Esophagus muscularis mucosa (tissue), 4 donors: ENCODE measurements at places on chromosomes 7 and 10. TPM values are rescaled to one million over a fixed set of nuclear protein-coding genes. Genes with fewer than 3 reads are reported as not detected.
A peak's percentile ranks its signal among the peaks of the same experiment; 100 is the strongest.

Gene IKZF1
- 3.6 TPM for total RNA-seq

Gene PNLIPRP3
- total RNA-seq = not detected

DNA sequence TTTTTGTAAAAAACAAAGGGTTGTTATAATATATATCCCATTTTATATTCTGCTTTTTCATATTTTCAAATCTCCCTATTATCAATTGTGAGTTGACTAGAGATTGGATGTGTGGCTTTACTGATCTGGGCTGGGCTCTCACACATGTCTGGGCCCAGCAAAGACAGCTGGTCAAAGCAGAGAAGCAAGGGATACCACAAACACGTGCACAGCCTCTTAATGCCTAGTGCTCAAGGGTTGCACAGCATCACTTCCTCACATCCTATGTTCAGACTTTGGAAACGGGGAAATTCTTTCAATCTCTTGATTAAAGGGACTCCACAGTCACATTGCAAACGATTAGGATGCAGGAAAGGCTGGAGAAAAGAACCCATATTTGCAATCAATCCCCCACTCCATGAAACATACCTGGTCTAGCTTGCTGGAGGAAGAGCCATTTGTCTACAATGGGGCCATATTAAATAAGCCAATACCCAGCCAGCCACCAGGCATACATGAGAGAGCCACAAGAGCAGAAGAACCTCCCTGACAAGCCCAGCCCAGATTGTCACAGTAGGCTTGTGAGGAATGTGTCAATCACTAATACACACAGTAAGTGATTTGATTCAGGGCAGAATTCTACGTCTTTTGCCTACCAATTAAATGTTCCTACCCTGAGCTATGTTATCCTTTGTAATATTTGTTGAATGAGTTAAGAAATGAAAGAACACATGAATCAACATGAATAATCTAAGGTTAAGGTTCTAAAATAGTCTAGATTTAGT lies 431.2 kb downstream of the TNS3 start:
- no peaks in the 10 kb centered on the region for H3K36me3 ChIP-seq
- H3K27ac ChIP-seq = no peak overlapping the region
- no peak for DNase-seq
- H3K4me1 ChIP-seq = peaks cover 47% of the 10 kb centered on the region
- H3K27me3 ChIP-seq = no peaks in the 10 kb centered on the region

Gene ASAH2
- total RNA-seq = 0.42 TPM

- H3K36me3 ChIP-seq = no peaks in the 10 kb centered on the region
- peak overlapping the region; percentile 59 for H3K27ac ChIP-seq
- no peak for DNase-seq
- no peak overlapping the region for H3K4me3 ChIP-seq
These were observed 147.0 kb downstream of the TCF7L2 start for GRCh38 chr10:113097036-113097435.

Gene TAS2R5
- 1.2 TPM for total RNA-seq

DNA sequence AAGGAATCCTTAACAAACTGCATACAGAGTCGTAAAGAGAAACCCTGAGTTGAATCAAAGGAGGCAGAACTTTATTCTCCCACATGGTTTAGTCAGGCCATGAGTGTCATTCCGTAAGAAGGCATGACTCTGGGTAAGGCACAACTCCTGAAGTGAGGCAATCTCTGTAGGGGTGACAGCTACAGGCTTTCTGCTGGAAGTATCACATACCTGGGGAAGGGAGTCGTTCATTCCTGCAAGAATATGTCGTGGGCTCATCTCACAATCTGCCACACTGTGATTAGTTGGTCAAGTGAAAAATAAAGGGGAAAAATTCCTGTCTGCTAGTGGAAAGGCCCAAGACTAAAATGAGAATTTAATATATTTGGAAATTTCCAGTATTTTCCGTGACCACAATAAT lies 392.6 kb downstream of the POM121L12 start:
- no peaks in the 10 kb centered on the region for H3K4me1 ChIP-seq
- no peak overlapping the region for H3K27ac ChIP-seq
- no peak overlapping the region for H3K4me3 ChIP-seq

DNA sequence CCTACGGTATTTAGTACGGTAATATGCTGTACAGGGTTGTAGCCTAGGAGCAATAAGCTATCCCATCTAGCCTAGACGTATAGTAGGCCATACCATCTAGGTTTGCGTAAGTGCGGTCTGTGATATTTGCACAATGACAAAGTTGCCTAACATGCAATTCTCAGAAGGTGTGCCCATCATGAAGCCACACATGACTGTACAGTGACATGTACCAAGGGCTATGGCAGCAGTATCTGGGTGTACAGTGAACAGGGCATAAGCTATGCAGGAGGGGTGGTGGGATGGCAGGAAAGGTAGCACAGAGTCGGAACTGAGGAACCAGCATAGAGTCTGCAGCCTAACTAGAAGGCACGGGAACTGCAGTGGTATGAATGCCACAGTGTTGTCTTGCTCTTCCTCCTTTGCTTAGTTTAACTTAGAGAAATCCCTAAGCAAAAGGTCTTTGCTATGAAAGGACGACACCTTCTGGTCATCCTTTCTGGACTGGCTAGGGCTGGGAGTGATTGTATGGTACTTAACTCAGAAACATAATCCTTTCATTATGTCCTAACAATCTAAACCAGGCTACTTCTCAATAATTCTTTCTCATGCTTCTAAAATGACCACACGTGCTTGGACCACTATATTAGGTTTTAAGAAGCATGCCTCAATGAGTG lies 93.5 kb downstream of the DYNC1I1 start:
- no peaks in the 10 kb centered on the region for H3K36me3 ChIP-seq
- no peak for DNase-seq
- H3K27me3 ChIP-seq = no peaks in the 10 kb centered on the region

DNA sequence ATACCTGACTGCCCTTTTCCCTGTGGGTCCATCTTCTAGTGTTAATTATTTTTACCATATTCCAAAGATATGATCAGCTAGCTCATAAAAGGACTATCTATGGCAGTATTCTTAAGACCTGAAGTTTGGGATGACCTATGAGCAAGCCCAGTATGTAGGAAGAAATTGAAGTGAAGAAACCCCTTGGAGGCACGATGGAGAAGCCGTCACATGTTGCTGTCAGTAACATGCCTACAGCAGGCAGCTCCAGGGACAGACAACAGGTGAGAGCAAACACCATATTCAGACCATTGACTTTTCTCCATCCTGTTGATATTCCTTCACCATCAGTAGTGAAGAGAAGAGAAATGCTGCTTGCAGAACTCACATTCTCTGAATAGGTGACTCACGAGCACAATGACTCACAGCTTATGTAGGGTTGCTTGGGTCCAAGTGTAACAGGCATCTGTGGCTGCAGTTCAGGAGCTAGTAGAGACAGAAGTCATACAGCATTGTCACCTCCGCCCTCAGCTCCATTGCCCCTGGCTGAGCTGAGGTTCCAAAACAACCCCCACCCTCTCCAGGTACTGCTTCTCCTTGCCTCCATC lies 8.4 kb upstream of the LYZL2 start:
- no peaks in the 10 kb centered on the region for H3K4me1 ChIP-seq
- no peaks in the 10 kb centered on the region for H3K27me3 ChIP-seq
- no peaks in the 10 kb centered on the region for H3K36me3 ChIP-seq
- no peak overlapping the region for H3K4me3 ChIP-seq
- no peak overlapping the region for H3K27ac ChIP-seq
- DNase-seq = no peak

DNA sequence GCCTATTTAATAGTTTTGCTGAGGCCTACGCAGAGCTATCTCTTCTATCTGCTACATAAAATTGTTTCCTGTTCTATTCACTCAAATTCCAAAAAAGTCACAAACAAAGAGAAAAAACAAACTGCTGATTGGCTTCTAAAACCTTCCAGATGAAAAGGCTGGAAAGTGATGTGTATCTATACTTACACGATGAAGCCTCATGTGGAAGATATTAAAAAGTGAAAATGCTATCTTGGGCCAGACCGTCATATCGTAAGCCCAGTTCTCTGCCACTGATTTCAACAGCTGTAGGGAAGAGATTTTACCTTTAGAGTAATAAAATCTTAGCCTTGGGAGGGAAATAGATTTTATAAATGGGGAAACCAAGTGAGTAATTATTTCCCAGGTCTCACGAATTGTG lies 394.8 kb downstream of the KIF20B start:
- H3K27ac ChIP-seq = no peak overlapping the region
- no peak for DNase-seq
- no peak overlapping the region for H3K4me3 ChIP-seq
- no peaks in the 10 kb centered on the region for H3K27me3 ChIP-seq

Gene CYP26C1
- total RNA-seq = under 0.01 TPM

- H3K36me3 ChIP-seq = no peaks in the 10 kb centered on the region
- peaks cover 11% of the 10 kb centered on the region for H3K4me1 ChIP-seq
- no peak overlapping the region for H3K27ac ChIP-seq
- H3K4me3 ChIP-seq = no peak overlapping the region
- DNase-seq = no peak
- no peaks in the 10 kb centered on the region for H3K27me3 ChIP-seq
These were observed 86.0 kb downstream of the ICA1 start for GRCh38 chr7:8175929-8176369.

GRCh38 chr7:143120691-143121405 lies 11.0 kb upstream of the PIP start:
- H3K36me3 ChIP-seq = no peaks in the 10 kb centered on the region
- no peaks in the 10 kb centered on the region for H3K27me3 ChIP-seq
- no peak overlapping the region for H3K27ac ChIP-seq
- H3K4me3 ChIP-seq = no peak overlapping the region
- H3K4me1 ChIP-seq = no peaks in the 10 kb centered on the region

GRCh38 chr7:18828994-18829857 lies 288.2 kb downstream of the TWIST1 start:
- H3K4me3 ChIP-seq = no peak overlapping the region
- no peak for DNase-seq
- H3K4me1 ChIP-seq = no peaks in the 10 kb centered on the region
- H3K27ac ChIP-seq = no peak overlapping the region

GRCh38 chr10:110356628-110357245 lies 52.0 kb upstream of the SMNDC1 start:
- no peaks in the 10 kb centered on the region for H3K36me3 ChIP-seq
- no peak for DNase-seq
- no peaks in the 10 kb centered on the region for H3K27me3 ChIP-seq

DNA sequence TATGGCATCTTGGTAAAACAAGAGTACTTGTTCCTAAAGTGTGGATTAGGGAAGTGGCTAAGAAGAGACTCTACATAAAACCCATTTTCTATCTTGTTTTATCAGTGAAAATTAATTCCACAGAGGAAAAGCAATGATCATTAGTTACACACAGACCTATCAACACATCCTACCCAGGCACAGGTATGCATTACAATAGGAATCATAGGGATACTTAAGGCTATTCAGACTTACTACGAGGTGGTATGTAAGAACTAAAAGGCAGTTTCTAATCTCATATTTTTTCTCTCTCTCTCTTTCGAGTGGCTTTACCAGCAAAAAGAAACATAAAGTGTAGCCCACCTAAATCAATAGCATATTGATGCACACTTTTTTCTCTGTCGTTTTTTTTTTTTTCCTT lies 166.3 kb upstream of the FEZF1 start:
- H3K4me1 ChIP-seq = no peaks in the 10 kb centered on the region
- no peak overlapping the region for H3K4me3 ChIP-seq
- DNase-seq = no peak
- no peak overlapping the region for H3K27ac ChIP-seq
- H3K36me3 ChIP-seq = no peaks in the 10 kb centered on the region
- H3K27me3 ChIP-seq = no peaks in the 10 kb centered on the region

Gene CALML5
- total RNA-seq = not detected

Gene XRCC2
- 0.42 TPM for total RNA-seq

DNA sequence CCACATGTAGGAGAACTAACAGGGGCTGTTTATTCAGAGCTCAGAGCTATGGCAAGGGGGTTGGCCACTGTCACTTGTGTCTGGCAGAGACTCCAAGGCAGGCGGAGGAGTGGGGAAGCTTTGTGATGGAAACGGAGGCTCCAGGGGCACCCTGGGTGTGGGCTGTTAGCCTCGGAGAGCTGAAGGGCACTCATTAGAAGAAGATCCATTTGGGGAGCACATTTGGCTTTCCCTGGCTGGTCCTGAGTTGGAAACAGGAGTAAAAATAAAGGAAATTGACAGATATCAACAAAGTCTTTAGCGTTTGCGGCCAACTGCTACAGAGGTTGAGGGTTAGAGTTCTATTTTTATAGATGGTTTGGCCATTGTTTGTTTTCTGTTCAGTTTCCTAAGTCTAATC lies 288.3 kb upstream of the MKI67 start:
- H3K36me3 ChIP-seq = no peaks in the 10 kb centered on the region
- H3K27ac ChIP-seq = no peak overlapping the region
- DNase-seq = no peak
- no peaks in the 10 kb centered on the region for H3K4me1 ChIP-seq
- no peak overlapping the region for H3K4me3 ChIP-seq

Gene VTI1A
- total RNA-seq = 27.6 TPM

Gene PAX4
- total RNA-seq = not detected

DNA sequence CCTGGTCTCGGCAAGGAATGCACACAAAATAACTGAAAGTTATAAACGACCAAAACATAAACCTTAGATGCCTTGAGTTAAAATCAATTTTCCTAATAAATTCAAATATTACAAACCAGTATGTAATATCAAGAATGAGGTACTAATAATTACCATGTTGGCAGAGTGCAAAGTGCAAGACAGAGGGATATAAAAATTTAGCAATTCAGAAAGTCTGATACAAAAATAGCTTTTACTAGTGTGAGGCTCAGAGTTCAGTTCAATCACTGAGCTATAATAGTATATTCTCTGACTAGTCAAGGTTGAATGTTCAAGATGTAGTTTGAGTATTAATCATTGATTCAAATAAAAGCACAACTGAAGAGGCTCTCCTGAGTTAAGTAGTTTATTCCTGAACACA lies 4.8 kb upstream of the AUTS2 start:
- no peak overlapping the region for H3K27ac ChIP-seq
- H3K4me3 ChIP-seq = no peak overlapping the region
- H3K4me1 ChIP-seq = peaks cover 13% of the 10 kb centered on the region
- no peak for DNase-seq
- no peaks in the 10 kb centered on the region for H3K36me3 ChIP-seq
- H3K27me3 ChIP-seq = no peaks in the 10 kb centered on the region

Gene TDRD1
- not detected for total RNA-seq

DNA sequence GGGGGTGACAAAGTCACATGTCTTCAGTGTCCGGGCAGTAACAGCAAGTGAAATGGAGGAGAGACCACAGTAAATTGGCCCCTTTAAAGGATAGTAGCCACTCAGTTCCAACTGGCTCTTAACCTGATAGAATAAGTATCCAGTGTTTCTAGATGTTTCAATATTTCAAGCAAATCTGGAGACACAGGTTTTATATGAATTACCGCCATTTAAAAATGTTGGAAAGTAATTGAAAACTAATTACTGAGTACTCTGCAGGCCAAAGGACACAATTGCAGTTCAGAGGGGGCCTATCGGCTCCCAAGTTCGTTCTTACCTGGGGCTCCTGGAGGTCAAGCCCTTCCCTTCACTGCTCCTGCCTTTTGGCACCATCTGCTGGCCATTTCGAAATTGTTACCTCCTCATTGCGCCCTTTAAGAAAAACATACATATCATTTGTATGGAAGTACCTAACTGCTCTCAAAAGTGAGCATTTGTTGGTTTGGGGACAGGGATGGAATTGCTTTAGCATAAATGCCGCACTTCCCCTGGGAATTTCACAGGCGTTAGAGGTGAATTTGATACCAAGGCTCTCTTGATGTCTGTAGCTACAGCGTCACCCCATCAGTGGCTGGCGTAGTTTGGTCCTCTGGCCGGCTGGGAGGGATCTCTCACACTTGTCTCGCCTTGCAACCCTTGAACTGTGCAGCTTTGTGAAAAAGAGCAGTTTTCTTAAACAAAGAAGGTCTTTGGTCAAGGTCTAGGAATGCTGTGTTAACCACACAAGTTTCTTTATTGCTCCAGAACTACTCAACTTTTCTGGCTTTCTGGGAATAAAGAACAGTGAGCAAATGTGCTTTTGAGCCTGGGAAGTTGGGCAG lies 220.0 kb downstream of the ARHGAP21 start:
- no peak overlapping the region for H3K4me3 ChIP-seq
- no peaks in the 10 kb centered on the region for H3K4me1 ChIP-seq
- no peak for DNase-seq
- no peaks in the 10 kb centered on the region for H3K36me3 ChIP-seq
- H3K27me3 ChIP-seq = no peaks in the 10 kb centered on the region
